ENCODE measurements at places on chromosomes 1 and 21. TPM values are rescaled to one million over a fixed set of nuclear protein-coding genes. Genes with fewer than 3 reads are reported as not detected.

GRCh38 chr1:76303340-76303717 lies 228.8 kb downstream of the ST6GALNAC3 start:
- no peak for DNase-seq

DNA sequence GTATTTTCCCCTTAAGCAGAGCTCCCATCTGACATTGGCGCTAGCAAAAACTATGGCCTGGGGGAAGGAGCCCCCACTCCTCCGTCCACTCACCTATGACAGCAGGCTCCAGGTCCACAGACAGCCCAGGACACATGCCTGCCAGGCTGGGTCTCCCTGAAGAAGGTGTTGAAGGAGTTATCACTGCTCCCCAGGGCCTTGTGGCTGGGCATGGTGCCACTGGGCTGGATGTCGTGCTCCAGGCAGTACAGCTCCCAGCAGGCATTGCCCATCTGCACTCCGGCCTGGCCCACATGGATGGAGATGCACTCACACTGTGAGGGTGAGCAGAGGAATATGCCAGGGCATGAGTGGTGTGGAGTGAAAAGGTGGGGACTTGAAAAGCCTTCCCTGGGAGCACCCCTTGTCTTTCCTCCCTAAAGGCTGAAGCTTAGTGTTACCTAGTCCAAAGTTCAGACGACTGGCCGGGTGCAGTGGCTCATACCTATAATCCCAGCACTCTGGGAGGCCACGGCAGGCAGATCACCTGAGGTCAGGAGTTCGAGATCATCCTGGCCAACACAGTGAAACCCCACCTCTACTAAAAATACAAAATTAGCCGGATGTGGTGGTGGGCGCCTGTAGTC lies 30.0 kb downstream of the RABIF start:
- no peak for DNase-seq

ZSWIM5 gene
- 0.08 TPM for total RNA-seq

GRCh38 chr1:93708734-93709481 lies 27.3 kb upstream of the BCAR3 start:
- DNase-seq: no peak

DNA sequence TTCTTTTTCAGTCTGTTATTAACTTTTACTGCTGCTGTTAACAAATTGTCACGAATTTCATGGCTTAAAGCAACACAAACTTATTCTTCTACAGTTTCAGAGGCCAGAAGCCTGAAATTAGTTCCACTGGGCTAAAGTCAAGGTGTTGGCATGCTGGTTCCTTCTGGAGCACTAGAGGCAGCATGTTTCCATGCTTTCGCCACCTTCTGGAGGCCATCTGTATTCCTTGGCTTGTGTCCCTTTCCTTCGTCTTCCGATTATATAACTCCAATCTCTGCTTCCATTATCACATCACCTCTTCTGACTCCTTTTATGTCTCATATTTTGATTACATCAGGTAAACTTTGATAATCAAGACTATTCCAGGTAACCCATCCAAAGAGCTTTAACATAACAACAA lies 1742.1 kb downstream of the BRINP3 start:
- no peak for DNase-seq

ANKRD13C gene
- 21.3 TPM for total RNA-seq

GRCh38 chr1:97906567-97907241 lies 14.1 kb downstream of the DPYD start:
- DNase-seq: peak; percentile 74

DNA sequence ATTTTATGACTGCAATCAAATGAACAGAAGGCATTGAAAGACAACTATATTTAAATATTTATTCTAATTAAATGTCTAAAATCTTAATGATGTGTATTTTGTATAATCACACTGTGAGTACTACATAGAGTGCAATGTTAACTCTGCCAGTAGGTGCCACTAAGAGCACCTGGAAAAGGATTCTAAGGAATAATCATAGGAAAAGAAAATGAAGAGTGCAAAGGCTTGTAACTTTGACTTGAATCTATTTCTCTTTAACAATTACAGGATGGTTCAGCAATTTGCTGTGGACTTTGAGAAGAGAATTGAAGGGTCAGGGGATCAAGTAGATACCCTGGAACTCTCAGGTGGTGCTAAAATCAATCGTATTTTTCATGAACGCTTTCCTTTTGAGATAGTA lies 200.4 kb downstream of the DNM3 start:
- DNase-seq: peak; percentile 42

GRCh38 chr1:34277150-34277549 lies 100.4 kb downstream of the C1orf94 start:
- DNase-seq: no peak

TSPAN2 gene
- 0.02 TPM for total RNA-seq

- no peak for DNase-seq
Observed at GRCh38 chr1:207807690-207808321, 56.0 kb downstream of the CD46 start.

- DNase-seq: no peak
Observed at GRCh38 chr1:93659822-93660503, 21.7 kb downstream of the BCAR3 start.

NBPF4 gene
- 1.4 TPM for total RNA-seq

DNA sequence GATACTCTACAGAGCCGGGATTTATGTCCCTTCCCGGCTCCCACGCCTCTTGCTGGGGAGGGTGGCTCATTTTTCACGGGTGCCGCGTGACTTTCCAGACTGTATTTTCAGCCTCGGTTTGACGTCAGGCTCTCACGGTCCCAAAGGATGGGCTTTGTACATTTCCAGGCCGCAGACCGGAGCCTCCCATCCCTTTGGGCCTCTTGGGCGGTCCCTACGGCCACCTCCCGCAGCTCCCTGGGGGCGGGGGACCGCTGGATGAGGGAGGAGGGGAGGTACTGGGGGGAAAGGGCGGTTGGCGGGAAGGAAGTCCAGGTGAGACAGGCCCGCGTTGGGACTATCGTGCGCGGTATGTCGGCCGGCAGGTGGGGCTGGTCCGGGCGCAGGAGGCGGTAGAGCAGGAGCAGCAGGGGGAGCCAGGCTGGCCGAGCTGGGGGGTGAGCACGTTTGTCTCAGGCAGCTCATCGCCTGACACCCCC lies 17.9 kb downstream of the UBL4B start:
- no peak for DNase-seq

DNA sequence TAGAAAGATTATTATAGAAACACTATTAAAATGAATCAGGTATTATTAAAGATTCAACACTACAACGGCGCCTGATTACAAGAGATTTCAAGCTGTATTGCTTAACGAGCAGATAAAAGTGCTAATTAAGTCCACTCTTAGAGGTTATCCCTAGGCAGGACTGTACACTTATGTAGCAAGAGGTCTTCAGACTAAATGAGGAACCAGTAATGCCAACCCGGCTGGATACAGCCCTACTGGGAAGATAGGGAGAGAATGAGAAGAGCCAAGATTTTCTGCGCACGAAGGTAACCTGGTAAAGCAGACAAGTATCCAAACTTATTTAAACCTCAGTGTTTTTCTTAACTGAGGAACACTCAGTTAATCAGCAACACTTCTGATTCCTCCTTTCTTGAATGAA lies 115.7 kb upstream of the HIVEP3 start:
- DNase-seq: no peak

DNA sequence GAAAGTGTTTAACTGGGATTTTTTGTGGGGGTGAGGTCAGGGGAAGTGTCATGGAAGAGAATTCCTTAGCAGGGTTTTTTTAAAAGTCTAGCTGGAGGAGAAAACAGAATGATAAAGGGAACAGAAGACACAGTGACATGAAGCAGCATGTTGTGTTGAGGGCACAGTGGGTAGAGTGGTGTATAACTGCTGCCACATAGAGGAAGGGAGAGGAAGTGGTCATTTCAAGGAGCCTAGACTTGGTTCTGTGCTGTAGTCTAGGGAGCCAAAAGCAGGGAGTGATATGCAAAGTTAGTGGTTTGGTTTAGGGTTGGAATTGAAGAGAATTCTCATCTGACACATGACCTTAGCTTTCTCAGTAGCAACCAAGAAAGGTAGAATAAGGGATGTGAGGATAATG lies 10.2 kb downstream of the EEIG2 start:
- DNase-seq: peak; percentile 6

GSTM1 gene
- not detected for total RNA-seq

- DNase-seq: no peak
Observed at GRCh38 chr21:38780879-38781278, 24.9 kb upstream of the ETS2 start.

PLA2G2F gene
- total RNA-seq: not detected

DNA sequence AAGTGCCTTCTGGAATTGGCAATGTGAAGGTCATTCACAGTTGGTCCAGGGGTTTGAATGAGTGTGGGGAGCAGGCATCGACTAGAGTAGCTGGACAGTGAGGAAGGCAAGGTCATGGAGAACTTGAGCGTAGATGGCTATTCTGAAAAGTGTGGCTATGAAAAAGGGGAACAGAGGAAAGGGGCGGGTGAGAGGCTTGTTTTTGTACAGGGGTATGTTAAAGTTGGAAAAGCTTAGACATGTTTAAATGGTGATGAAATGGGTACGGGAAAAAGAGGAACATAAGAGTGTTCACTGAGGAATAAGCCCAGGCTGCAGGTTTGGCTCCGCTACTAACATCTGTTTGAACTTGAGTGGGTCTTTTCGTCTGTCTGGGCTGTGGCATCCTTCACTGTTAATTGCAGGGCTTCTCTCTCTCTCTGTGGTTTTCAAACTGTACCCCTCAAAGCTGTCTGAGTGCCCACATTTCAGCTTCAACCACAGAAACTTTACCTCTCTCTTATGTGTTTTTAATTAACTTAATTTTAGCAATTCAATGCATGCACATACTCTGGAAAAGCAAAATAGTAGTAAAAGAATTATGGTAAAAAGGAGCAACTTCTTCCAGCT lies 70.8 kb upstream of the COA6 start:
- no peak for DNase-seq

DNA sequence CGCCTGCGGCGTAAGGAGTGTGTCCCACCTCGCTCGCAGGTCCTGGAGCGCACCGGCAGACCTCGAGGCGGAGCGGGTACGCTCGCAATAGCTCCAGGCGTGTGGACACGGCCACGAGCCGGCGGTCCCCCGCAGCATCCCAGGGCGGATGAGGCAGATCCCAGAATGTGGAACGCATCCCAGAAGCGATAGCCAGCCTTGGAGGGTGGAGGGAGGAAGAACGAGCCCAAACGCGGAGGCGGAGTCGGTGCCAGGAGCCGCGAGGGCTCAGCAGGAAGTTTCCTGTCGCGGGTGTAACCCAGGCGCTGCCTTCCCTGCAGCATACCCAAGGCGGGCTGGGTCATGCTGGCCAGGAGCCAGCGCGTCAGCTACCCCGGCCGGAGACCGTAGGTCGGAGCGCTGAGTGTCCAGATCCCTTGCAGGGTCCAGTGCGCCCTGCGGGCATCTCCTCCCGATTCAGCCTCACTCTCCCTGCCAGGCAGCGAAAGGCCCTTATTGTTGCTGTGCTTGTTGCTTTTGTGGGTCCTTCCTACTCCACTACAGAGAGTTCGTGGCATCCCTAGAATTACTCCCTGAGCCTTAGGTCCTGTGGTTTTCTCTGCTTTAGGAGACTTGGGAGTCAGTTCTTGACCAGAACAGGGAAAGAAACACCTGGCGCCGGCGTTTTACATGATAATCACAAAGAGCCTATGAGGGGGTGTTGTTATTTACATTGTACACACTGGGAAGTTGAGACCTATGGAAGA lies 27.7 kb downstream of the STYXL2 start:
- DNase-seq: no peak

- peak; percentile 21 for DNase-seq
Observed at GRCh38 chr1:182259229-182259872, 132.2 kb downstream of the GLUL start.

CLCA1 gene
- total RNA-seq: not detected

GRCh38 chr1:10325521-10325920 lies 73.3 kb upstream of the PGD start:
- no peak for DNase-seq

PROK1 gene
- not detected for total RNA-seq

- DNase-seq: no peak
Observed at GRCh38 chr1:7693662-7694061, 77.4 kb upstream of the VAMP3 start.

- DNase-seq: no peak
Observed at GRCh38 chr1:238955934-238956333, 430.4 kb upstream of the CHRM3 start.

GRCh38 chr21:38626306-38626705 lies 128.0 kb upstream of the ERG start:
- DNase-seq: no peak

DNA sequence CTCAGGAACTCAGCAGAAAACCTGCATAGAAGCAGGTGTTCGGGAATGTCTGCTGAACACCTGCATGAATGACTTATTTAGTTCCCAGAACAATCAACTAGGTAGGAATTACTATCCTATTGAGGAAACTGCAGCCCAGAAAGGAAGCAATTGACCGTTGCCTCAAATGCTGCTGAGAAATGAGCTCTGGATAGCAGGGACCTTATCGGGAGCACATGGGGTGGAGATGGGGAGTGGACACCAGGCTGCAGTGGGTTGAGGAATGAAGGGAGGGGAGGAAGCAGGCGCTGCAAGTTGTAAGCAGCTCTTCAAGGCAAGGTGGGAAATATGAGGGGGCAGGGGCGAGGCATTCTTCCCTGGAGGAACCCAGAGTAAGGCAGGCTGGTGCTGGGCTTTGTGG lies 10.8 kb upstream of the CDCP2 start:
- no peak for DNase-seq

GRCh38 chr21:27421654-27422053 lies 454.8 kb upstream of the ADAMTS5 start:
- no peak for DNase-seq

DNA sequence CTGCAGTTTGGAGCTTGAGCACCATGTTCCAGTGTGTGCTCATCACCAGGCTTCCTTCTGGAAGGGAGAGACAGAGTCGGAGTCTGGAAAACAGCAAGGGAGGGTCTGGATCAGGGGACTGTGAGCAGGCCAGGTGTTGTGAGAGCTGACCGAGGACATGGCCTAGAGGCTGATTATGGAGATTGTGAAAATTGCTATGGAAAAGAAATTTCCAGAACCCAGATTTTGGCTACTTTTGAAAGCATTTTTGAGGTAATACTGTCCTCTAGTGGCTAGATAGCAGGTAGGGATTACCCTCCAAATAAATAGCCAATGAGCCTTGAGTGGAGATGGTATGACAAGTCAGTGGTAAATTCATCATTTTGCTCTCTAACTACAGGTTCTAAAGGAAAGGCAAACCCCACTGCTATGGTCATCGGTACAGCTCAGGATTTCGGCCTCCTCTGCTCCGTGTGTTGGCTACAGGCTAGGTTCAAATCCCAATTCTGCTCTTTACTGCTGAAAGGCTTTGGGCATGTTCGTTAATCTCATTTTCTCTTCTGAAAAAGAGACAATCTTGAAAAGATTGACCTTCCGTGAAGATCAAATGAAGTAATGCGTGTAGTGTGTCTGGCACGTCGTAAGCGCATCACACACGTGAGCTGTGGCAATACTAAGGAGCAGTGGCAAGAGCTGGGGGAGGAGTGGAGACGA lies 1.0 kb upstream of the HAO2 start:
- peak; percentile 78 for DNase-seq

Measured in SJCRH30 (cell line).